GM20000 (cell line): ENCODE measurements at places on chromosomes 7 and 10.

DNA sequence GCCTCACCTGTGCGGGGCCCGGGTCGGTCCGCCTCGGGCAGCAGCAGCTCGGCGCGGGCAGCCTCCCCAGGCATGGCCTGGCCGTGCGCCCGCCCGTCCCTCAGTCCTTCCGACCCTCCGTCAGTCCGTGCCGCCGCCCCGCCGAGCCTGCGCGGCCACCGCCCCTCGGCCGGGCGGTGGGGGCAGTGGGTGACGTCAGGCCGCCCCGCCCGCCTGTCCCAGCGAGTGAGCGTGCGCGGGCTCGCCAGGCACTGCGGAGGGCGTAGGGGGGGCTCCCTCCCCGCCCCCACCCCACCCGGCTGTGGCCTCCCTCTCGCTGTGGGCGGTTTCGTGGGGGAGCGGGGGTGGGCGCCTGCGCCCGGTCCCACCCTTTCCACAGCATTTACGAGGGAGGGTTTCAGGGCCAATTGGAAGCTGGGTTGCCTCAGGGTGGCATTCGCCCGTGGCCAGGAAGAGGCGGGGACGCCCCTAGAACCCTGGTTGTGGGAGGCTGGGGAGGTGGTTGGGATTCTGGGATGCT lies at the start of gene NACAD:
TSS of gene NACAD (minus strand) at position 149 of the 520 bp plus-strand sequence. CDS start at position 74, 75 bp downstream.
- DNase-seq: no peak

DNA sequence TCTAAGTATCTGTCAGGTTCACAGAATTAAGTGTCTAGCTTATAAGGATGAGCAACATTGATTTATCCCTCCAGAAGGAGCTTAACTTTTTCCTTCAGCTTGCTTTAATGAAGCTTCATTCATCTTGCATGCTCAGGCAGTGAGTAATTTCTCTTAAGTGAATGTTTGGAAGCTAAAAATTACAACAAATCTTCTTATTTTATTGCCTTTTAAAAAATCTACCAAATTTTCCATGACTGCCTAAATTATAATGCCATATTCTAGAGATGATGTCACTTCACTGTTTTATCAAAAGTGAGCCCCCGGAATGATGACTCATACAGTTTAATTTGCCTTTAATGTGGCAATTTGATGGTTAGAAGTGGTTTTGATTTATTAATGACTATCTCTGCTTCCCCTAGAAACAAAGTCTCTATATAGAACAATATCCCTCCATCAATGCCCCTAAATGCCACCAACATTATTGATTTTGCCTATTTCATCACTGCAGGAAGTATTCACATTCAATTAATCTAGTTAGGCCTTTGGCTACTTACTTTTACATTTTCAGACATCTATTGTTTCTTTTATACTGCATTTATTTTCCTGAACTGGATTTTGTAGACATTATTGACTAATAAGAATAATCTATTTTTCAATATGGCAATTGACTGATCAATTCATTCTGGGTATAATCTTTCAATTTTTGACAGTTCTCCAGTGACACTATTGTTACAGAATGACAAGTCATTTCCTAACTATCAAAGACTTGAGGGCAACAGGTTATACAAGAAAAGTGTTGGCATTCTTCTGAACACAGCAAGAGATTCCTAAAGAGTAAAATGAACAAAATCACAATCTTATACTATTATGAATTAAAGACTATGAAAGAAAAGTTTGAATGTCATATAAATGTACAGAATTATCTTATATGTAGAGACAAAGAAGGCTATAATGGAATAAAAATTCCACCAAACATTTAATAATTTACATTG lies 139.3 kb upstream of the ODAD2 start:
- DNase-seq: no peak

GRCh38 chr10:124551755-124552154 lies 90.1 kb downstream of the LHPP start:
- DNase-seq: no peak

GRCh38 chr7:71148098-71148497 lies 16.2 kb downstream of the GALNT17 start:
- no peak for DNase-seq

DNA sequence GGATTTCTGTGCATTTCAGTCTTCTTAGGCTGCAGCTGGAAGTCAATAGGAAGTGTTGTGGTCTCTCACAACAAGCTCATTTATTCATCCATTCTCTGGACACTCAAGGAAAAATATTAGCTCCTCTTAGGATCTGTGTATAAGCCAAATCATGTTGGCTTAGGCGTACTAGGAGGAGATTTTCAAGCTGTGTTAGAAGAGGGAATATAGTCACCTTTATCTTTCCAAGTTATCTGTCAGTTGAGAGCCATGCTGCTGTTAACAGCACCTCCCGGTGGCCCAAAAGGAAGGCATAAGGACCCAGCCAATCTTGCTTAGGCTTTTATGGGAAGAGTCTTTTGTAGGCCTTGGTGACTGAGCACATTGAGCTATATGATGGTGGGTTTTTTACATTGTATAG lies 220.0 kb downstream of the LRMDA start:
- DNase-seq: no peak

DNA sequence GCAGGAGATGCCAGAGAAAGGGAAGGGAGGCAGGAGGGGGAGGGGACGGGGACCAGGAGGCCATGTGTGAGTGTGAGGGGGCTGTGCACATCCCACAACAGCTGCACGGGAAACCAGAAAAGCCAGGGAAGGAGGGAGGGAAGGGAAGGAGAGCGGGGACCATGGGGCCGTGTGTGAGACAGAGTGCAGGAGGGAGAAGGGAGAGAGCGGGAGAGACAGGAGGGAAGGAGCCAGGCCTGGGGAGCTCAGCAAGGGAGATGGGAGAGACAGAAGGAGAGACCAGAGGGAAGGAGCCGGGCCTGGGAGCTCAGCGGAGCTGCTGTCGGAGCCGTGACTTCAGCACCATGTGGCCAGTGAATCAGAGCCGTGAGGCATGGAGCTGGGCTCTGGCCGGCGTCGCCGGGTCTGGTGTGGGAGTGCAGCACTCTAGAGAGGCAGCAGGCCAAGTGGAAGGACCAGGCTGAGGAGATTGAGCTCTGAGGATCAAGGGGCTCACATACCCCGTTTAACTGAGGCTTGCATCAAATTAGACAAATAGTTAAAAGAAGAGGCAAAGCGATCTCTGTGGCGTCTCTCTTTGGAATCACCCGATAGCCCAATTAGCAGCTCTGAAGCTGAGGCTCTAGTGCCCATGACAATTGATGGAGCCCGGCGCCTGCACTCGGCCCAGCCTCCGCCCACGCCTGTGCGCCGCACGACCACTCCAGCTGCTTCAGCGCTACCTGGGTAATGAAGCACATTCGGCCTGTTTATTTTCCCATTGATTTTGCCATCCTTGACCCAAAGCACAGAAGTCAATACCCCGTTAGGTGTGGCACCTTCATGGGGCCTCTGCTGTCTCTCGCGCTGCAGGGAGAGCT lies 150.4 kb downstream of the MAD1L1 start:
- no peak for DNase-seq

DNA sequence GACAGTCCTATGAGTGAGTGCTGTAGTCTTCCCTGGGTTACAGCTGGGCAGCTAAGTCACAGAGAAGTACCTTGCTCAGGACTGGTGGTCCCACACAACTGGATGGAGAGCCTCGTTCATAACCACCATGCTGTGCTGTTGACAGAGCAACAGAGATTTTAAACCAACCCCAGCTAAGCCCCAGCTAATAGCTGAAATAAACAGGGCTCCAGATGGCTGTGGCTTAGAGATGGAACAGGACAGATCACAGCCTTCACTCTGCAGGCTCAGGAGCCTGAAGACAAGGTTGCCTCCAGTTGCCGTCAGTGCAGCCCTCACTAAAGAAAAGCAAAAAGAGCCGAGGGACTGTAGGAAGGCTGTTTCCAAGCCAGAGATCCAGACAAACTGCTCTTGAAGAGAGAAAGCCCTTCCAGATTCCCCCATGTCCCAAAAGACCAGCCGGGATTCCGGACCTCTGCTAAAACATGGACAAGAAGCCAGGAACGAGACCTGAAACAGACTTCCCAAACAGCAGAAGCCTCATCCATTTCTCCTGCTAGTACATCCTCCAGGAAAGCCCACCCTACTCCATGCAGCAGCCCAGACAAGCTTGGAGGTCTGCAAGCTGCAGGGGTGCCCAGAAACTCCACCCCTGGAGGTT lies 4.2 kb downstream of the HTRA1 start:
- no peak for DNase-seq

GRCh38 chr10:32161586-32161985 lies 105.4 kb upstream of the KIF5B start:
- DNase-seq: no peak

GRCh38 chr10:69172241-69172982 lies 7.6 kb upstream of the SUPV3L1 start:
- DNase-seq: peak; percentile 21

DNA sequence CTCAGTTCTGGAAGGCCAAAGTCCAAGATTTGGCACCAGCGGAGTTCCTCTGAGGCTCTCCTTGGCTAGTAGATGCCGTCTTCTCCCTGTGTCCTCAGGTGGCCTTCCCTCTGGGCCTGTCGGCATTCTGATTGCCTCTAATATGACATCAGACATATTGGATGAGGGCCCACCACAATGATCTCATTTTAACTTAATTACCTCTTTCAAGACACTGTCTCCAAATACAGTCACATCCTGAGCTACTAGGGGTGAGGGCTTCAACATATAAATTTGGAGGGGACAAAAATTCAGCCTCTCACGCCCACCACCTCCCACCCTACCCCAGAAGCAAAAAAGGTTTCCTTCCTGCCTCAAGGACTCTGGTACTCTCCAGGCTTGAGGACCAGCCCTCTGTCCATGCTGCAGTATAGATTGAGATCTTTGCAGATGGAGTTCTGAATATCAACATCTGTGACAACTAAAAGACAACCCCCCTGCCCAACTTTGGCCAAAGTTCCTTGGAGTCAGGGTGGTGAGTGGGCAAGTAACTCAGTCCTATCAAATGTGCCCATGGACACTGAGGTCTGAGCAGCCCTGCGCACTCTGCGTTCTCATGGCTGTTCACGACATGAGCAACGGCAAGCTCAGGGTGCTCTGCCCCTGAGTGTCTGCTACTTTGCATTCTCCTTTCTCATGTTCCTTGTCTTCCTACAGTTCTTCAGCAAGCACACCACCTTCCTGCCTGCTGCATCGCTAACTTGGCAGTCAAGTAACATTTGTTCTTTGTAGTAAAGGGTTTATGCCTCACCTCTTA lies 11.5 kb downstream of the TMEM176B start:
- DNase-seq: no peak

DNA sequence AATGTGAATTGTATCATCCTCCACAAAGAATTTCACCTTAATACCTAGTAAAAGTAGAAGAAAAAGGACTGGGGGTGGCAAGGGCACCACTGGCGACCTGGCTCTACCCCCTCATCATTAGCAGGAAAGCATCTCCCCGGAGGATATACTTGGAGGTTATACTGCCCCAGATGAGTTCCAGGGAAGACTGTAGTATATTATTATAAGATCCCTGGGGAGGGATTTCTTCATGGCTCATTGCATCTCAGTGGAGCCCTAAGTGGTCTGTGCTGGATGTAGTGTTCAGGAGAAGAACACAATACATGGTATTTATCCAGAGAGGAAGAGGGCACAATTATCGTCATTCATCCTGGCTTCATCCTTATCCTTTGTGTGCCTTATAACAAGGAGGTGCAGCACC lies 14.2 kb upstream of the DYNC1I1 start:
- DNase-seq: no peak

- no peak for DNase-seq
Measured at GRCh38 chr10:22640359-22640758, 74.0 kb downstream of the PIP4K2A start.

DNA sequence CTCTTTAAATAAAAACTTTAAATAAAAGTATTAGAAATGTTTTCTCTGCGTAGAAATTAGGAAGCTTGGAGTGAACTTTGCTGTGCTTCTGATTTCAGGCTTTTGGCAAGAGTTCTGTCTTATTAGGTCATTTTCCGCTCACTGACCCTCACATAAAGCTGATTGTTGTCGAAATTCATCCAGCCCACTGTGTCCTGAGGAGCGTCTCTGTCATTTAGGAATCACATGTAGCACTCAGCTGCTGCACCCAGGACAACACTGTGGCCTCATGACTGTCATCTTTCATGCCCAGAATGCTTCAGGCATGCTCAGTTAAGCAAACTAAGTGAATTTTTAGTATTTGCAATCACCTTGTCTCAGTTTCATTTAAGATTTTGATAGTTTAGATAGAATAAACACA lies 57.8 kb upstream of the MSRB2 start:
- DNase-seq: no peak

GRCh38 chr7:107976620-107977019 lies 26.3 kb downstream of the LAMB1 start:
- no peak for DNase-seq

- no peak for DNase-seq
Measured at GRCh38 chr10:86667421-86668181, 710 bp upstream of the LDB3 start.

- DNase-seq: no peak
Measured at GRCh38 chr10:21523557-21524008, 1.9 kb downstream of the SKIDA1 start.

- DNase-seq: peak; percentile 70
Measured at GRCh38 chr7:150668472-150668911, 17.0 kb upstream of the GIMAP2 start.

DNA sequence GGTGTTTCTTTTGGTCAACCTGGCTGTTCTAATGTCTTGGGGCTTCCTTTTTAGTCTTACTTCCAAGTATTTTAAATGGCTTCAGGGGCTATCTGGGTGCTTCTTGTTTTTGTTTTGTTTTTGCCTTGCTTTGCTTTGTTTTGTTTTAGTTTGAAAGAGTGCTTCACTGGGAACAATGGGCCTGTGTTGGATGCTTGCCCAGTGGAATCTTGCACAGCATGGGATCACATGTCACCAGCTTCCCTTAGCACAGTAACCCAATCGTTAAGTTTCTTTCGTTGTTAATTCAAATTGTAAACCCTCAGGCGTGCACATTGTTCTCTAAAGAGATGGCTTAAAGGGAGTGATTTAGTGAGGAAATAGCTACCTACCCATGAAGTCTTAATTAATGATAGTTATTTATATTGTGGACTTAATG lies 8.9 kb downstream of the COL17A1 start:
- no peak for DNase-seq

GRCh38 chr10:114075093-114075492 lies 31.4 kb downstream of the ADRB1 start:
- no peak for DNase-seq

GRCh38 chr7:36507475-36508440 lies 118.1 kb downstream of the ANLN start:
- DNase-seq: no peak

GRCh38 chr10:47334466-47335295 lies 12.4 kb downstream of the GDF2 start:
- DNase-seq: no peak

- no peak for DNase-seq
Measured at GRCh38 chr7:92631850-92632487, 41.8 kb upstream of the FAM133B start.
